ENCODE measurements at places on chromosomes 1 and 21.

DNA sequence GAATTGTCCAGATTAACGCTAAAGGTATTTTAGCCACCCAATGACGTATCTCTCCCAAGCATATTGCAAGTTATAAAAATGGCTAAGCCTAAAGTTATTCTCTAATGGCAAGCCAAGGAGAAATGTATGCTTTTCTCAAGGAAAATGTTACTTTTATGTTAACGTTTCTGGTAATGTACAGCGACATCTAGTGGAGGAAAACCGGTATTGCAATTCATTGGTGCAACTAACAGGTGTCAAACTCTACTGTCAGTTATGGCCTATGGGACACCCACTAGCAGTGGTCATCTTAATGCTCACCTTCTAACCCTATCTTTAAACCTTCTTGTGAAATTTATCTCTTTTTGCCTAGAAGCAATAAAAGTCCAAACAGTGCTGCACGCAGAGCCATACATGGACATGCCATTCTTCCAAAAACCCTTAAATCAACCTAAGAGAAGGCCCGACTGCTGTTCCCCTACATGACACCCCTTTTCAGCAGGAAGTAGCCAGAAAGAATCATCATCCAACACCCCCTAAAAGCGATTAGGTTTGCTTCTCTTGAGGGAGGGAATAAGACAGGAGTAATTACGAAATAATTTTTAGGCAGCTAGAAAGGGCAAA is 68.7 kb upstream of the LRIF1 start:
- peak; percentile 4 for DNase-seq

DNA sequence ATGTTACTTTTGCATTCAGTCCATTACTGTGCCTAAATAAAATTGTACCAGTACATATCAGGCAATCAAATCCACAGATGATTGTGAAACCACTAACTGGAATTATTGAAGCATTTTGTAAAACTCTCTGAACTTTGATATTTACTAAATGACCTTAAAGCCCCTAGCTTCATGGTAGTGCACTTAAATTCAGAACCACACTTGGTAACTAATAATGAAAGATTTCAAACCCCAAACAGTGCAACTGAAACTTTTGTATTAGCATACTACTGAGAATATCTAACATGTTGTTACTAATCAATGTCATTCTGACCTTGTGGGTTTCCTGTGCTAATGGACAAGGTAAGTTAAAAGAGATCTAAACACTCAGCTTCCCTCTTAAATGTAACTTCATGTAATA is at the start of gene CFHR3:
Gene CFHR3 (plus strand): TSS at position 238 of the 400 bp plus-strand sequence. CDS start 47 bp downstream, at position 285.
- DNase-seq: no peak

GRCh38 chr1:227889863-227890405 is 57.8 kb downstream of the WNT9A start:
- no peak for DNase-seq

DNA sequence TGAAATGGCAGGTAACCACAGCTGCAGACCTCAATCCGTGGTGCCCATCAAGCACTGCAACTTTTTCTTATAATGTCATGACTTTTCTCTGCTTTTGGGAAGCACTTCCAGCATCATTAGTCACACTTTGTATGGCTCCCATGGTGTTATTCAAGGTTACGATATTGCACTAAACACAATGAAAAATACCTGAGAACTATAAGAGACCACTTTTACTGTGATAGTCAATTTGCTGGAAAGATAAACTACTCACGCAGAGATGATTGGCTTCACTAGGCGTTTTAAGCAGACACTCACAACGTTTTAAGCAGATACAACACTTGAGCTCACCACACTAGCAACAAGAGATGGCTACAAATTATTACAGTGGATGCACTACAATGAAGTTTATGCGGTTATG is 103.2 kb upstream of the CHRM3 start:
- DNase-seq: no peak

- DNase-seq: no peak
Measured at GRCh38 chr21:37437376-37438080, 71.0 kb downstream of the DYRK1A start.

GRCh38 chr1:7070389-7071029 is 285.3 kb downstream of the CAMTA1 start:
- peak; percentile 40 for DNase-seq

DNA sequence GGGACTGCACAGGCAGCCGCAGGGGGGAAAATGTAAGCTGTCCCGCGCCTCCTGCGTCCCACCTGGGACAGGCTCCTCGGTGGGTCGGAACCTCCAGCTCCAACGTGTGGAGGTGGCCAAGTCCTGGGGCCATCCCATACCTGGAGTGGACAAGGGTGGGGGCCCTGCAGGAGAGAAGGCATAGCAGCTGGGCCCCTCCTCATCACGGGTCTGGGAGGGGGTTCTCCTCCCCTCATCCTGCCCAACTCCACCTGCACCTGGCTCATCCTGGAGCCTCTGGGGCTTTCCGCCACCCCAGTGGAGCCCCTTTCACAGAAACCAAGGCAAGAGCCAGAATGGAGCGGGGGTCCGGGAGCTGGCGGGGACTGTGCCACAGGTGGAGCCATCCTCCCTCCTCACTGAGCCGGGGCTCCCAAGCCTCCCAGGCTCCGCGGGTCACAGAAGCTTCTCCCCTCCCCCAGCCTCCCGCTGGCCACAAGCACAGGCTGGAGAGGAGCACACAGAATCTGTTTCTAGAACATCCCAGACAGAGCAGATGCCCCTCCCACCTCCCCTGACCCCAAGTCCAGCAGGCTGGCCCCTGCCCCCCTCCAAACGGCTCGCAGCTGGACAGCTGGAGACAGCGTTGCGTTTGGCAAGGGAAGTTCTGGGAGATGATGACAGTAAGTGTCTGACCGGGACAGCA is 65.8 kb downstream of the MEGF6 start:
- DNase-seq: no peak

GRCh38 chr21:16199539-16199938 is 469.8 kb downstream of the USP25 start:
- DNase-seq: no peak

GRCh38 chr1:218702775-218703174 is 357.6 kb downstream of the TGFB2 start:
- DNase-seq: no peak

- DNase-seq: no peak
Measured at GRCh38 chr1:246246430-246246829, 260.6 kb downstream of the SMYD3 start.

GRCh38 chr1:960363-961131 is at the start of gene KLHL17:
Gene KLHL17, plus strand, starts transcription at chr1:960584. Its CDS starts 110 bp downstream, at chr1:960694.
- DNase-seq: no peak

DNA sequence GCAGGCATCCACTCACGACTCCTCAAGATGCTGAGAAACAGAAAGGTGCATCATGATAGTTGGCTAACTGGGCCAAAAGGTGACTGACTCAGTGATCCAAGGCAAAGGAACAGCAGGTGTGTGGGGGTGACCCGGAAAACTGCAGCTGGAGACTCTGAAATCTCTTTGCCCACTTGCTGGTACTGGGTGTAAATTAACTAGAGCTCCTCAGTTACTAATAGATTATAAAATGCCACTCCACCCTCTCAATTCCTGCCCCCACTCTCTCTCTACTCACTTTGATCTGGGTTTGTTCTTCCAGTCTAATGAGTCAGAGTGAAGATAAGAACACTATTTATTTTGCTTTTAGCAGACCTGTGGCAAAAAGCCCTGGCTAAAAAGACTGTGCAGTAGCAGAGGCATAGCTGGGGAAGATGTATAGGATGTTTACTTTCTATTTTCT is 7.2 kb upstream of the PIGC start:
- DNase-seq: no peak

- DNase-seq: no peak
Measured at GRCh38 chr1:24702511-24703293, 42.5 kb upstream of the CLIC4 start.

GRCh38 chr1:221563476-221563921 is 178.4 kb downstream of the DUSP10 start:
- DNase-seq: no peak

GRCh38 chr1:25987951-25988350 is 9.9 kb downstream of the PAFAH2 start:
- no peak for DNase-seq

- no peak for DNase-seq
Measured at GRCh38 chr1:182144646-182145030, 83.1 kb upstream of the ZNF648 start.

DNA sequence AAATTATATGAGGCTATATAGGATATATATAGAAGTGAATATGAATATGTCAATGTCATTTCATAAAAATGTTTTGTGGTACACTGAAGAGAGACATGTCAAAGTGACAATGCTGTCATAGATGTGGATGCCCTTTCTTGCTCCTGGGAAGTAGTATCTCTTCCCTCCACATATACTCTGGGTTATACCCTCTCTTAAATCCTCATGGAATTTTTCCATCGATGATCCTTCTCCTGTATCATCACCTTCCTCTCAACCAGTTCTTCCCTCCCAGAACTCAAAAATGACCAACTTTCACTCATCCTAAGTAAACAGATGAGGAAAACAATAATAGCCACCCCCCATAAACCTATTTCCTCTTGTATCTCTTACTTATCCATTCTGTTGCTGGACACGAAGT is 351.5 kb downstream of the USP25 start:
- no peak for DNase-seq

- DNase-seq: no peak
Measured at GRCh38 chr21:29175408-29176134, 45.1 kb downstream of the MAP3K7CL start.

GRCh38 chr1:25104932-25105561 is 127.3 kb downstream of the SYF2 start:
- DNase-seq: no peak

- no peak for DNase-seq
Measured at GRCh38 chr1:115465802-115466363, 127.8 kb upstream of the NGF start.

GRCh38 chr1:68959461-68960030 is 462.7 kb upstream of the DEPDC1 start:
- no peak for DNase-seq

DNA sequence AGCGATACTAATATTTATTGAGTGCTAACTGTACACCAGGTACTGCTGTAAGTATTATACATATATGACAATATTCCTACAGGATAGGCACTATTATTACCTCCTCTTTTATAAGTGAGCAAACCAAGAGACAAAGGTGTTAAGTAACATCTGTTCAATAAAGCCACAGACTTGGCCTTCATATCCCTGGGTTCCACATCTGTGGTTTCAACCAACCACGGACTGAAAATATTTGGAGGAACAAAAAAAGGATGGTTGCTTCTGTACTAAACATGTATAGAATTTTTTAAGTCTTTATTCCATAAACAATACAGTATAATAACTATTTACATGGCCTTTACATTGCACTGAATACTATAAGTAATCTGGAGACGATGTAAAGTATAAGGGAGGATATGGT is 95.1 kb downstream of the RERE start:
- peak; percentile 42 for DNase-seq

DNA sequence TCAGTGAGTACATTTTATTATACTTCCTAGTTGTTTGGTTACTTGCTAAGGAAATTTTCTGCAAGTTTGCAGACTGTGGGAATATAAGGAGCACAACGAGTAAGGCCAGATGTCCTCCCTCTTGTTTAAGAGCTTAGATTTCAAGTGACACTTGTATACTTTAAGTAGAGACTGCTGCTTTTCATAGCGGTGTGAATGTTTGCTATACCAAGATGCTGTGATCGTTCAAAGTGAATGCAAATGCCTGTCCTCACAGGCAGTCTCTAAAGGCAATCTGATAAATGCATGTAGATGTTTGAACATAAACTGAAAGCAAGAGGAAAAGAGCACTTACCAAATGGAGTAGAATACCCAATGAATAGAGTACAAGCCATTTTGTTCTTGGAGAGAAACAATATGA is 226.4 kb downstream of the NRIP1 start:
- DNase-seq: no peak

DNA sequence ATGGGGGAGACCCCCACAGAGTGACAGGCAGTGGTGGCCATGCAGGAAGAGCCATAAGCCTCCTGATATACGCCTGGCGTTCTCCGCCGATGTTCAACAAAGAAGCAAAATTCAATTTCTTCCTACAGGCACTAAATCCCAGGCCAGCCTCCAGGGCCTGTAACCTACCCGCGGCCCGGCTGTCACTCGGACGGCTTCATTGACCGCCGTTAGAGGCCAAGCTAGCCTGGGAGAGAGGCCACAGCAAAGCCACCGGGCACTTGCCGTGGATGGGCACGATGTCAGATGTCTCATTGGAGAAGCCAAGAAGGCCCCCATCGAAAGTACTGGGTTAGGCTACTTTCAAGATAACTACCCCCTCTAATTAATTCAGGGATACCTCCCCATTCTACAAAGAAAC is 9.7 kb downstream of the ADGRB2 start:
- DNase-seq: no peak

- DNase-seq: no peak
Measured at GRCh38 chr1:161223805-161224694, 622 bp upstream of the APOA2 start.

DNA sequence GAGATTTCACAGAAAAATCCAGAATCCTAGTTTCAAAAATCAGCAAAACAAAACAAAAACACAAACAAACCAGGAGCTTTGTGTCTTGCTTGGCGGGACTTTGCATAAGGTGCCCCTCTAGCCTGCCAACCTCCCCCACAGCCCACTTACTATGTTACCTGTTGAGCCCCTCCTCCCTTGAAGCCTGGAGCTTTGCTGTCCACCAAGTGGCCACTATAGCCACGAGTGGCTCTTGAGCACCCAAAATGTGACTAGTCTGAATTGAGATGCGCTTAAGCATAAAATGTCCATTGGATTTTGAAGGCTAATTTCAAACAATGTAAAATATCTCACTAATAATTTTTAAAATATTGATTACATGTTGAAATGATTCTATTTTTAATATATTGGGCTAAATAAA is 12.2 kb downstream of the TFAP2E start:
- no peak for DNase-seq

DNA sequence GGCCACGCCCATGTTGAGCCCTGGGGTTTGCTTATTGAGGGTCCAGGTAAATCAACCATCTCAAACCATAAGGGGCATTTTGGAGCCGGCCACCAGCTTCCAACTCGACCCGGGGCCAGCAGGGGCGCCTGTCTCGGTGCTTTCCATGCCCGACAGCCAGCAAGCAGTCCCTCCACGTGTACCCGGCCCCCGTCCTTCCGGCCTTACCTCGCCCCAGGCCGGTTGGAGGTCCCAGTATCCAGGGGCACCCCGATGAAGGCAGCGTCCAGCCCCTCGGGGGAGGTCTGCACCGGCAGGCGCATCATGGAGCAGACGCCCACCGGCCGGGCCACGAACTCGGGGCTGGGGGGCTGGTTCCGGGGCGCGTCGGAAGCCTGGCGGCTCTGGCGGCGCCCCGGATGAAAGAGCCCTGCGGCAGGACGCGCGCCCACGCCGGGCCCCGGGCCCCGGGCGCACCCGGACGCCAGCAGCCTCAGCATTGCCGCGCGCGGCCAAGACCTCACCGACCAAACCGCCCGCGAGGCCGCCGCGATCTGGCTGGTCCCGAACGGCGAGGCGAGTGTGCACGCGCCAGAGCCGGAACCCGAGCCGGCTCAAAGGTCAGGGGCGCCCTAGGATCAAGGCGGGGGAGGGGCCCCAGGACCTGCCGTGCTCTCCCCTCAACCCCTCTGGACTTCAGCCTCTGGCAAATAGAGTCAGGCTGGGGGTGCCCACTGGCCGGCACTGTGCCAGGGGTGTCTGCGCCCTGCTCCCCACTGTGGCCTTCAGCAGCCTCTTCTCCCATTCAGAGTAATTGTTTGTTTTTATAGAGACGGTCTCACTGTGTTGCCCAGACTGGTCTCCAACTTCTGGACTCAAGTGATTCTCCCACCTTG is at the start of gene AGMAT:
Gene AGMAT (minus strand): TSS at position 563 of the 875 bp plus-strand sequence. CDS start 84 bp downstream, at position 479.
- DNase-seq: peak; percentile 35
